ENCODE measurements at places on chromosomes 6 and 20.

DNA sequence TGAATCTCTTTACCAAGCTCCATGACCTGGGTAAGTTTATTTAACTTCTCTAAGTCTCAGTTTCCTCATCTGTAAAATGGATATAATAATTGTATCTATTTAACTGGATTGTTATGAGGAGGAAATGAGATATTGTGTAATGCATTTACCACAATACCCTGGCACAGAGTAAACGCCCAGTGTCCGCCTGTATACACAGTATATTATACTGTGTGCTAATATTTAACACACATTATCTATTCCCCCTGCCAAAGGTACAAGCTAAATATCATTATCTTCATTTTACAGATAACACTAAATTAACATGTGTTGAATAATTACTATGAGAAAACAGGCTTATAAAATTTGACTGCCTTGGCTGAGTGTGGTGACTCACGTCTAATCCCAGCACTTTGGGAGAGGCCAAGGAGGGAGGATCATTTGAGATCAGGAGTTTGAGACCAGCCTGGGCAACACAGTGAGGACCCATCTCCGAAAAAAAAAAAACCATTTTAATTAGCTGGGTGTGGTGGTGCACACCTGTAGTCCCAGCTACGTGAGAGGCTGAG, 38.7 kb upstream of the TNFRSF21 start:
- DNase-seq, result no peak

- DNase-seq, result peak; percentile 85
Measured at GRCh38 chr6:167113047-167113754, 9.7 kb upstream of the CCR6 start.

- DNase-seq, result no peak
Measured at GRCh38 chr6:83270971-83271719, 78.0 kb downstream of the RWDD2A start.

GRCh38 chr6:168189200-168190013, 110.4 kb upstream of the FRMD1 start:
- no peak for DNase-seq

Data from GM12878 (cell line).